ENCODE measurements at places on chromosomes 11 and 22. TPM values are rescaled to one million over a fixed set of nuclear protein-coding genes. Genes with fewer than 3 reads are reported as not detected.

Gene IGLL1
- total RNA-seq = not detected

GRCh38 chr11:2256293-2256913 is 14.0 kb downstream of the ASCL2 start:
- no peak for DNase-seq

DNA sequence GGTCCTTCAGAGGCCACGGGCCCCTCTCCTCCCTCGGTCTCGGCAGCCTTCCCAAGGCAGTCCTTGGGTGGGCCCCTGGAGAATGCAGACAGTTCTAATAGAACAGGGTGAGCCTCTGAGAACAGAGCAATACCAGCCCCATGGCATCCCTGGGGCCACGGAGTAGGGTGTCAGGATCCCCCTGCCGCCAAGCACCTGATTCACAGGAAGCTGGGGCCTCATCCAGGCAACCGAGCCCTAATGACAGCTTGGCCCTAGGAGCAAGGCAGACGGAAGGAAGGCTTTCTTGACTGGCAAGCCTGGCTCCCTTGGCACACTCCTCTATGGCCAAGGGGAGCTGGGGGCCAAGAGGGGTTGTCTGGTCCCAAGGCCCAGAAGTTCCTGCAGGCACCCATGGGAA is 15.2 kb downstream of the TXN2 start:
- no peak for DNase-seq

GRCh38 chr11:96815236-96815635 is 425.4 kb downstream of the JRKL start:
- DNase-seq = no peak
